Stimulated activated CD4-positive, alpha-beta T cell treated with anti-CD3 and anti-CD28 coated beads, Interleukin-1b, Interleukin-23, amount 100 ng/mL, for 1 hour (primary cell): ENCODE measurements at places on chromosomes 5 and 9.

GRCh38 chr9:128362774-128363173, 8.4 kb upstream of the URM1 start:
- no peak for DNase-seq

DNA sequence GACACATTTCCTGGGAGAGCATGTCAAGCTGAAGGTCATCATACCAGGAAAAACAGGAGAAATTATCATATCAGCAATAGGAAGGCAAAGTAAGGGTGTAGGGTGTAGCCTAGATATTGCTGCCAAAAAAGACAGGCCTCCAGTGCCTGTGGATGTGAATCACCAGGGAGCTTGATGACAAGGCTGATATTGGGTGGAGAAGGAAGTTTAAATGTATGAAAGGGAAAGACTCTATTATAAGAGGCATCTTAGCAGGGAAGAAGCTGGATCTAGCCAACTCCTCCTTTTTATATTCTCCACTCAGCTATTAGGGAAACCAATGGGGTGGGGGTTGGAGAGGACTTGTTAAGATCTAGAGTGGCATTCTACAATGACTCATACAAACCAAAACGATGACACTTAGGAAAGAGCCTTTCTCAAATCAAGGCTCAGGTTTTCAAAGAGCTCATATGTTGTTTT, 13.4 kb upstream of the TXNDC8 start:
- no peak for DNase-seq

DNA sequence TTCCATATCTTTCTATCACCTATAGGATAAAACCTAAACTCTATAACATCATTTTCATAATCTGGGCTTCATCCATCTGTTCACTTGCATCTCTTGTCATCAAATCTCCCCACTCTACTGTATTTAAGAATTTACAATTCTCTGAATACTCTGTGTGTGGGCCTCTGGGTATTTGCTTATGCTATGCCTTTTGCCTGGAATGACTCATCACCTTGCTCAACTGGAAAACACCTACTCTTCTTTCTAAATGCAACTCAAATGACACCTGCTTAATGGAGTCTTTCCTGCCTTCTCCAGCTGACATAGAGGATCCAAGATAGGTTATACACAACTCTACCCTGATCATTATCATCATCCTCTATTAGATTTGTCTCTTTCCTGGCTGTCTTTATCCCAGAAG, 421.7 kb downstream of the SPATA31D1 start:
- no peak for DNase-seq

GRCh38 chr5:6900247-6901227, 187.3 kb downstream of the TENT4A start:
- no peak for DNase-seq

DNA sequence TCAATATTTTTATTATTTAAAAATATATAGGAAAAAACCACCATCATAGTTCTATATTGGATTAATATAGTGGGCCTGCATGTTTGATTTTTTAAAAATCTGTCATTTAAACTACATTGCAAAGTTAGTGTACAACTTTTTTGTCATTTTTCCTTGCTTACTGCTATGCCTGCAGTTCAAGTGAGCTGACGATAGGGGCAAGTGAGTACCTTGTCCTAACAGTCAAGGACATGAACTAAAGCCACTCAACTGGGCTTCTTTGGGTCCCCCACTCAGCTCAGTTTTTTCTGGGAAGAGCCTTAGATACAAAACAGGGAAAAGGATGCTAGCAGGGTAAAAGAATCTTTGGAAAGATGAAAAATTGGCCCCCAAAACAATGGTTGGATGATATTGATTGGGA, 269.9 kb downstream of the MAN2A1 start:
- no peak for DNase-seq

GRCh38 chr5:123460296-123460729, 37.1 kb upstream of the CEP120 start:
- no peak for DNase-seq

DNA sequence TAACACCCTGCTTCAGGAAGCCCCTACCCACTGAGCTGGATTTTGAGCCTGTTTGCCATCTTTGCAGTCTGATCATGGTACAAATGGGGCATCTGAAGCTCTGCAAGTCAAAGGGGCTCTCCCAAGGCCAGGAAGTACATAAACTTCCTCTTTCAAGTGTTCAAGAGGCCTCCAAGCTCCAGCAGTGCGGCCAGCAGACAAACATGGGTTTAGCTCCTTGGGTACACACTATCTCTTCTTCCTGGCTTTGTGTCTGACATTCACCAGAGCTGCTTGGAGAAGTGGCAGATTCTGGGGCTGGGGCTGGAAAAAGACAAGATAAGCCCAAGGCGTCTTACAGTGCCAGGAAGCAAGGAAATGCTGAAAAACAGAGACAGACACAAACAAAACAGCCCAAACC, 34.1 kb downstream of the LAMC3 start:
- no peak for DNase-seq

DNA sequence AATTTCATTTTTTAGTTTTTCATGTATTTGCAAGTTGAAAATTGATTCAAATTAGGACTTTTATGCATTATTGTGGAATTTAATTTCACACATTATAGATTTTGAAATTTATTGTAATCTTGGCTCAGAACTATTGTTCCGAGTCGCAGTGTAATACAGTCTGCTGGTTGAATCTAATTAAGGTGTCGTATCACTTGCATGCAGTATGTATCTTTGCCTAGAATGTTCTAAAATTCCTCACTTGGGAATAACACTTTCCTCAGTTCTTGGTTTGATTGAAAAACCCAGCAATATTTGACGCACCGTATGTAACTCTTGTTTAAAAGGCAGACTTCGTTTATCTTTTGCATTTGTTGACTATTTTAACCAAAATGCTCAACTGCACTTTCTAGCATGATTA, 49.4 kb downstream of the MELK start:
- no peak for DNase-seq

DNA sequence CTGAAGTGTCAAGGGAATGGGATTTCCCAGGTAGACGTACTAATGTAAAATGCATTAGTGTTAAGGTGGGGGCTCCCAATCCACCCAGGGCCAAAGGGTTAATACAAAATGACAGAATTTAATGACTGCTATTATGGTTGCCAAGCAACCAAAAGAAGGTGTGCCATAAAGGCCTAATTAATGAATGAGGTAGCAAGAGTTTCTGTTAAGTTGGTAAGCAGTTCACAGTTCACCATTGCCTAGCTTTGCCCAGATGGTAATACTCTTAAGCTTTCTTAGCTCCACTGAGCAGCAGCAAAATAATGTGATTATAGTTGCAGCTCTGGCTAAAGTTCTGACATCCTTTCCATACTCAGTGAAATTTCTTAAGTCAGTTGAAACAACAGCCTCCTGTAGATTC, 211.7 kb downstream of the DENND1A start:
- DNase-seq = no peak

DNA sequence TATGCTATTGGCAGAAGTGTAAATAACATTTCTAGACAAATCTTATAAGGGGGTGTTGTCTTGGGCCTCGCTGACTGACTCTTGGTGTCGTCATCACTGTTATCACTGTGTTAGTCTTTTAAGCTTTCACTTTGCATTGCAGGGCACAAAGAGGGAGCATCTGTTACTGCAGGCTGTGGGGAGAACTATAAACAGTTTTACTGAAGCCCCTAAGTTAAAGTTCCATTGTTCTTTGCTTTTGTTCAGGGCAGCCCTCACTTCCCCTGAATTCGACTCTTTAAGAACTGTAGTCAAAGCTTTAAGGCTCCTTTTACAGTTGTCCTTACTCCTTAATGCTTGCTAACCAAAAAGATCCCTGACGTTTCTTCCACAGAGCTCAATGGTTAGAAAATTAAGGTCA, 605.0 kb downstream of the RAB3C start:
- DNase-seq = no peak

DNA sequence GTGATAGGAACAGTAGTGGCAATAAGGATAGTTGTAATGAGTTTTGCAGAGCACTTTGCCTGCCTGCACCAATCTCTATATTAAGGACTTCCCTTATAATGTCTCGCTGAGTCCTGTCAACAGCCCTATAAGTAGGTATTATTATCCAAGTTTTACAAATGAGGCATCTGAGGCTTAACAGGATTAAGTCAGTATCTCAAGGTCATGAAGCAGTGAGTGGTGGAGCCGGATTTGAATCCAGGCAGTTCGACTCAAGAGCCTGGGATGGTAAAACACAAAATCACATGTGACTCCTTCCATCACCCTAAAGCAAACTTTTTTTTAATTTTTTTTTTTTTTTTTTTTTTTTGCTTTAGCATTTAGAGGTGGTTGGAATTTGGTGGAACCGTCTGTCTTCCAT, 59.0 kb upstream of the RARS1 start:
- no peak for DNase-seq
